ENCODE measurements at places on chromosomes 1 and 21.

DNA sequence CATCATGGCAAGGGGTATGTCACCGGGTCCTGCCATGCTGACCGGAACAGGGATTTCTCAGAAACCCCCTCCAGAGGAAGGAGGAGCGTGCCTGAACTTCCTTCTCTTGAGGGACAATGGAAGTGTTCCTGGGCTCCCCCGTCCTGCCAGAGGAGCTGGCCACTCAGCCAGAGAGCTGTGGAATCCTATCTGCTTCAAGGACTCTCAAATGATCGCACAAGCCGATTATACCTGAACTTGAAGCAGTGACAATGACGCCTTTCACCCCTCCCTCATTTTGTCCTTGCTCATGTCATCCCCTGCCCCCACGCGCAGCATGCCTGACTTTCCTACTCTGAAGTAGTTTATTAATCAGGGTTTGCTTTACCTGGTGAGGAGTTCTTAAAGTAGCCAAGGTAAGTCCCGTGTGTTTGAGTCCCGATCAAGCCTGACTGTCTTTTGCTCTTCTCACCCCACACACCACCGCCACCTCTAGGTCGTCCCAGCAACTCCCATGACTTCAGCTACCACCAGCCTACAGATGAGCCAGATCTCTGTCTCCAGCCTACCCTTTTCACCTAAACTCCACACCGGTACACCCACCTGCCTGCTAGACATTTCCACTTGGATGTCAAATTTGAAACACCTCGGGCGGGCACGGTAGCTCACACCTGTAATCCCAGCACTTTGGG is 25.0 kb upstream of the PRELP start:
- no peak for DNase-seq

- DNase-seq: peak; percentile 52
Measured at GRCh38 chr1:157429601-157430240, 122.6 kb downstream of the FCRL5 start.

DNA sequence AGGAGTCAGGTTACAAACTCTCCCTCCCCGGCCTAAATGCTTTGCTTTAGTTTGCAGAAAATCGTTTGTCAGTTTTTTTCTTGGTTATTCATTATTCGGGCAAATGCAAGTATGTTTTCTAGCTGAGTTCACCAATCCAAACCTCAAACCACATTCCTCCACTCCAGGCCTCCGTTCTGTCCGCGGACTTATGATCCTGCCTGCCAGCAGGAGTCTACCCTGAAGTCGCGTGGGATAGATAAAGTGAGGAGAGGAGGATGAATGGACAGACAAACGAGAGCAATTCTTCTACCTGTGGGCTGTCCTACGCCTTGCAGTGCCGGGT is 1.3 kb downstream of the ADAMTS1 start:
- peak; percentile 89 for DNase-seq

GRCh38 chr21:44708213-44708865 is 3.0 kb downstream of the TSPEAR start:
- DNase-seq: no peak

GRCh38 chr1:169005776-169006175 is 100.7 kb upstream of the ATP1B1 start:
- DNase-seq: no peak

GRCh38 chr1:212313616-212314015 is 28.4 kb downstream of the PPP2R5A start:
- peak; percentile 42 for DNase-seq

DNA sequence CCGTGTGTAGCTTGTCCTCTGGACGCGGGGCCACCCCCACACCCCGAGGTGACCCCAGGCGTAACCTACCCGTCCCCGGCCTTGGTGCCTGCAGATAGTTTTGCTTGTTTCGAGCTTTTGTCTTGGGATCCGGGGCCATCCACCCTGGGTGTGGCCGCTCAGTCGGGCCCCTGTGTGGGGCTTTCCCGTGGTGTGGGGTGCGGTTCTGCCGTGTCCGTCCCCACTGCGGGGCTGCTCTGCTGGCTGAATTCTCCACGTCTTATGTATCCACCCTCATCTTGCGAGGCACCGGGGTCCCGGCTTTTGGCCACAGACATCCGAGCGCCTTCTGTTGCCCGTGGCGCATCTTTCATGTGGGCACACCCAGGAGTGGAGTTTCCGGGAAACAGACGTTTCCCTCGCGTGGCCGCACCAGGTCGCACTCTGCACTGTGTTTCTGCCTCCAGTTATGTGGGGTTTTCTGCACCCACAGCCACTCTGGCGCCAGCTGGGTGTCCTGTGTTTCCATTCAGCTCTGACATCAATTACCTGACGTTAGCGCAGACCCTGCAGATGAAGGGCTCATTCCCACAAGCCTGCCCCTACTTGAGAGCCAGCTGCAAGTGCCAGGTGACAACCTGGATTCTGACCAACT is 64.9 kb downstream of the PRKCZ start:
- DNase-seq: no peak

GRCh38 chr1:75836528-75837100 is 39.9 kb downstream of the MSH4 start:
- no peak for DNase-seq

DNA sequence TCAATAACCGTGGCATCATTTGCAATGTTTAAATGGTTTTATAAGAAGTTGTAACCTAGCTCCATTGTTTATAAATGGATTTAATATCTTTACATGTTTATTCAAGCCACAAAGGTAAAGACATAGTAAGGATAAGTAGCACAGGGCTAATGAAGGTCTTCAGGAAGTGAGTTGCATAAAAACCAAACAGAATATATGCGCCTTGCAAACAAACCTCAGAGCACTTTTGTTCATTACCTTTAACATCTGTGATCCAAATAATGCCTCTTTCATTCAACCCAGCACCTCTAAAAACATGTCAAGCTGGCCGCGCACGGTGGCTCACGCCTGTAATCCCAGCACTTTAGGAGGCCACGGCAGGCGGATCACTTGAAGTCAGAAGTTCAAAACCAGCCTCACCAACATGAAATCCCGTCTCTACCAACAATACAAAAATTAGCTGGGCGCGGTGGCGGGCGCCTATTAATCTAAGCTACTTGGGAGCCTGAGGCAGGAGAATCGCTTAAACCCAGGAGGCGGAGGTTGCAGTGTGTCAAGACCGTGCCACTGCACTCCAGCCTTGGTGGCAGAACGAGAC is 25.3 kb downstream of the BRINP3 start:
- no peak for DNase-seq

DNA sequence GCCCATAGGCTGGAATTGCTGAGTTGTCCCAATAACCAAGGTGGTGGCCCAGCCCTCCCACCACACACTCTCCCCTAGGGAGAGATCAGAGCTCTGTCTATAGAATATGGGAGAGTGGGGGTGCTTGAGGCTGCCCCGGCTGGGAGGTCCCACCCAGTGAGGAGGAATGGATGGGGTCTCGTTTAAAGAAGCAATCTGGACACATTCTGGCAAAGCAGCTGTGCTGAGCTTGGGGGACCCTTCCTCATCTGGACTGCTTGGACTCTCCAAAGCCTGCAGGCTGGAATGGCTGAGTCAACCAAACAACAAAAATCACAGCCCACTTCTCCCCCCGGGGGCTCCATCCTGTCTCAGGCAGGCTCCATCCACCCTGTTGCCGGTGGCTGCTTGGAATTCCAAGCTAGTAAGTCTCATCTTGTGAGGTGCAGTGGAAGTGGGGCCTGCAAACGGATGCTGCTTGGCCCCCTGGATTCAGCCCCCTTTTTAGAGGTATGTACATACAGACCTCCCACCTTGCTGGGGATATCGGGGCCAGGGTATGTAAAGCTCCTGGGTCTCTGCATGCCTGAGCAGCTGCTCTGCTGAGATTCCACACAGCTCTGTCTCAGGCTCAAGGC is 67.1 kb upstream of the FAM78B start:
- no peak for DNase-seq

GRCh38 chr1:54396261-54396933 is 9.8 kb downstream of the SSBP3 start:
- no peak for DNase-seq

DNA sequence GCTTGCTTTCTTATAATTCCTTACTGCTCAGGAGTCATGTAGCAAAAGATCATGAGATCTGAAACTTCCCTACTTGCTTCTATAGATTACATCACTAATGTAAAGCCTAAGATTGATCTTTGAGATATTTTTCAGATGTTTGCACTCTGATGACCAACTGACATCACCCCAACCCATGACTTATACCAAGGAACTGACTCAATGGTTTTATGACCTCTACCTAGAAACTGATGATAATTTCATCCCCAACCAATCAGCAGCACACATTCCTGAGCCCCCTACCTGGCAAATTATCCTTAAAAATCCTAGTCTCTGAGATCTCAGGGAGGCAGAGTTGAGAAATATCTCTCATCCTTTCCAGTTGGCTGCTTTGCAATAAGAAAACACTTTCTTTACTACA is 122.3 kb upstream of the CAMK1G start:
- DNase-seq: no peak

DNA sequence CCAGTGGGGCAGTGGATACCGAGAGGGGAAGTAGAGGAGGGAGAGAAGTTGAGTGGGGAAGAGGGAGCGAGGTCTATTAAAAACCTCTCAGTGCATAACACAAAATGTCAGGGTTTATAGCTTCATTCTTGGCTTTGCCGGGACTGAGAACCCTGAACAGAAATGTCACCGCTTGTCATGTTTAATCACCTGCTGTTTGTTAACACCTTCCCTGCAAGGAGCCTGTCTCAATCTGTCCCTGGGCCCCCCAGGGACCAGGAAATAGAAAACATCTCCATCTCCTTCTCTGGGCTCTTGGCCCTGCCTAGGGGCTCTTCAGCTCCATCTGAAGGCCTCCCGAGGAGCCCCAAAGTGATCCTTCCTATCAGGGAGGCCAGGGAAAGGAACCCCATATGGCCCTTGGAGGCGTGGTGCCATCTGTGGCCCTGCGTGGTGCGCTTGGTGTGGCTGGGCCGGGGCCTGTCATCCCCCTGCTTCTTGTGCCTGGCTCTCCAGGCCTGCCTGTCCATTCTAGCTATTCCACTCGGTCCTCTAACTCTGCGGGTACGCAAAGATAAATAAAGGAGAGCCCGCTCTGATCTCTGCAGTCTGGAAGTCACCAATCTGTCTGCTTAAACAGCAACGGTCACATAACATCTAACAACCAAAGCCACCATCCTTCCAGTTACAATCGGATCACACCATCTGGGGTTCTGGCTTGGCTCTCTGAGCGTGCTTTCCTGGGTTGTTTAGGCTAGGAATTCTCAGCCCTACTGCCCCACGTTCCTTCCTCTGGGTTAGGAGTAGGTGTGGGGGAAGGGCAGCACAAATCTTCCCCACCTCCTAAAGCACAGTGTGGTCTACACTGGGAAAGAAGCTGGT is 113.8 kb downstream of the CASZ1 start:
- no peak for DNase-seq
